ENCODE measurements at places on chromosomes 7 and 10.

- DNase-seq, result no peak
These were observed 11.7 kb downstream of the UCN3 start for GRCh38 chr10:5376450-5376849.

GRCh38 chr10:5461203-5461588 is 38.2 kb downstream of the CALML5 start:
- no peak for DNase-seq

DNA sequence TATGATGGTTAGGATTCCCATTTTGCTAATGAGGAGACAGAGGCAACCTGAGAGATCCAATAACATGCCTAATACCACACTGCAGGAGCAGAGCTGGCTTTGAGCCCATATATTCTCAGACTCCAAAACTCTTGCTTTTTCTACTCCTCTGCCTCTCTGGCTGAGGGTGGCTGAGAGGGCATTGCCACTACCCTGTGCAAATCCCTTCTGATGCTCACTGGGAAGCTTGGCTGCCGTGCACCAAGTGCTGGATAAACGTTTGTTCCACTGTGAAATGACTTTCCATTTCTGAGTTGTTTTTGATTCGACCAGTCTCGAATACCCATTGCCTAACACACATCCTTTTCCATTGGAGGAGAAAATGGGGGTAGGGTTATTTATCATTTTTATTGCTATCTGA is 123.1 kb upstream of the SORCS3 start:
- DNase-seq, result no peak

GRCh38 chr7:22695476-22696132 is 31.4 kb upstream of the IL6 start:
- no peak for DNase-seq

DNA sequence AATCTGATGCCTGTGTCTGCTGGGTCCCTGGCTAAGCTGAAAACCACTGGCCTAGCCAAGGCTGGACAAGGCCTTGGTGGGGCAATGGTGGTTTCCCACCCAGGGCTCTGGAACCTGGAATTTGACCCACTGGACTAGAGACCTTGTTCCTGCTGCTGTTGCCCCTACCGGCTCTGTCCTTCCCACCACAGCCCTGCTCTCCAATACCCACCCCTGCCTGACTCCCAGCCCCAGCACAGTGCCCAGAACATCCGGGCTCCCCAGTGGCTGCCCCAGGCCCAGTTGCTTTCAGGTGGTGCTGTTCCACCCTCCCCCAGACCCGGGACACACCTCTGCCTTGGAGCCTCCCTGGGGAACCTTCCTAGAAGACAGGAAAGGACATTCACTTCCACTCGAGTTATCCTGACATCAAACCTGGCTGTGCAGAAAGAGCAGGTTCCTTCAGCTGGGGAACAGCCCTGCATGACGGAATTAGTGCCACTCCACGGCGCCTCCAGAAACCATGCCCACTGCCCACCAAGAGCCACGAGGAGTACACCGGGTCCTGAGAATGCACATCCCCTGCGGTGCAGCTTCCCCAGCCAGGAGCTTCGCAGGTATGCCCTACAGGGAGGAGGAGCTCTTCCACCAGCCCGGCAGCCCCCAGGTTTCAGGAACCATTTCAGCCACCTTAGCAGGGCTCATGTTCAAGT is 152.8 kb downstream of the OAT start:
- no peak for DNase-seq

- DNase-seq, result no peak
These were observed 212.4 kb downstream of the ELFN1 start for GRCh38 chr7:1882451-1882850.

DNA sequence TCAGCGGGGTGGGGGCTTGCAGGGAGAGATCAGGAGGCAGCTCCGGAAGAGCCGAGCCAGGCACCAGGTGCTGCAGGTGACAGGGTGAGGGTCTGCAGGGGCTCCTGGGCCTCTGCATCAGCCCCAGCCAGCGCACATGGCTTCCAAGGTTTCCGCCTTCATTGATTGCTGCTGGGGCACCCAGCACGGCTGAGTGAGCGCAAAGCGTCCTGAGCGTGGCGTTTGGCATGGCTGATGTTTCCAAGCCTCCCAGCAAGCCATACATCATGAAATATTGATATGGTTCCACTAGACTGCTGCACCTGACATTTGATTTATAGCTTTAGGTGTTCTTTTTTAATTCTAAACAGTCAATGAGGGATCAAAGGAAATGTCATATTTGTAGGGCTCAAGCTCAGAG is 259.0 kb downstream of the WDR37 start:
- no peak for DNase-seq

DNA sequence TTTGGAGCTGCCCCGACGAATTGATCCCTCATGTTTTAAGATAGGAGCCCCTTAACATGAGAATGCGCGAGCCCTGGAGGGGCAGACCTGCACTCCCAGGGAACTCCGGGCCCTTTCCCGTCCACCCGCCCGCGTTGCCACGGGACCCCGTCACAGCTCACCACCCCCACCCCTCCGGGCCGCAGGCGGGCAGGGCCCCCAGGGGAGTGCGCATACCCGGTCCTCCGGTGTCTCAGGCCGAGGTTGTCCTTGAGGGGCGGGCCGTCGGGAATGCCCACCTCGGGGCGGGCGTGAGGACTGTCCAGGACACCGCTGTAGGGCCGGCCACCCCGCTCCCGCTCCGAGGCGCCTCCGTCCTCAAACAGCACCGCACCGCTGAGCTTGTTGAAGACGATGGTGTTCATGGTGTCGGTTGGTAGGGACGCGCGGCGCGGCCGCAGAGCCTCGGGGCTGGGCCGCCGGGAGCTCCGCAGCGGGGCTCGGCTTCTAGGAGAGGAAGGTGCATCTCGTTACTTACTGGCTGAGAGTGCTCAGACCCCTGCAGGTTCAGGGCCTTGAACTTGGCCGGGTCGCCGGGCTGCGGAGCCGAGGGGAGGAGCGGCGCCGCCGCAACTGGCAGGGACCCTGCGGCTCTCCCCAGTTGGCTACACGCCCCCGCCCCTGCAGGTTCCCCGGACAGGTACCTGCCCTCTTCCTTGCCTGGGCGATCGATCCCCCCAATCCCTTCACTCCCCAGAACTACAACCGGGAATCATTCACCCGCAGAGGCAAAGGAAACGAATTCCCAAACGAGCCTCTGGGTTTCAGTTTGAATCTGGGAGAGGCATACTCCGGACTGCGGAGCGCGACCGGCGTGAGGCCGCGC is 2.4 kb downstream of the MKX start:
- DNase-seq, result no peak

DNA sequence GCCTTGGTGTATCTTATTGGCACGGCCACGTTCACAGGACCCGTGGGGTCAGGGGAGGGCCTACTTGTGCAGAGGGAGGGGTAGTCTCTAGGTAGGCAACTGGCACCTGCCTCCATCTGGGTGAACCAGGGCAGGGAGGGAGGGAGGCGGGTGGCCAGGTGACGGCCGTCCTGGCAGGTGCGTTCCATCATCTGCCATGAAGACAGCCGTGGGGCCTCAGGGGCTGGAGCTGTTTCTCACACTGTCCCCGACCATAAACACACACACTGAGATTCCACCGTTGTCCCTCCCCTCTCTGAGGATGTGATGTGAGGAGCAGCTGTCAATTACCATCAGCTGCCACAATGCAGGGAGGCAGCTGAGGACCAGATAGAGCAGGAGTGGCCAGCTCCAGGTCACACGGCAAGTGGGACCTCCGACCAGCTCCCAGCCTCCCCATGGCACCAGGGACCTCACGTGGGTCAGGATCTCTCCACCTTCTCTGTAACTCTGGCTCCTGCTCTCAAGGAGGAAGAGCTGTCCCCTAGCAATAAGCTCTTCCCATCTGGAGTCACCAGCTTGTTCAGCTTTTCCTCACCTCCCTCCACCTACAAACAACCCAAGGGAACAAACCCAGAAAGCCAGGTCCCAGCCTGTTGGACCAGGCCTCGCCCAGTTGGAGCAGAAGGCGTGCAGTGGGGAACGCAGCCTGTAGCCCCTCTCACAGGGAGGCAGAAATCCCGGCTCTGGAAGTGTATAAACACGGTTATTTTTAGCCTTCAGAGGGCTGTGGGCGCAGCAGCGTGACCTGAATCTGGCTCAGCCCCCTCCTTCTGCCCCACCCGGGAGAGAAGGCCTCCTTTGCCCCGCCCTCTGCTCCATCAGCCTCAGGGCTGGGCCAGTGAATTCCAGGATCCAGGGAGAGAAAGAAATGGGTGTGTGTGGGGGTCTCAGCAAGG is 33.1 kb downstream of the ZMIZ1 start:
- no peak for DNase-seq

GRCh38 chr10:132459301-132460003 is 62.5 kb downstream of the PWWP2B start:
- DNase-seq, result no peak

- DNase-seq, result peak; percentile 57
These were observed 11.6 kb downstream of the HBP1 start for GRCh38 chr7:107180378-107180777.

DNA sequence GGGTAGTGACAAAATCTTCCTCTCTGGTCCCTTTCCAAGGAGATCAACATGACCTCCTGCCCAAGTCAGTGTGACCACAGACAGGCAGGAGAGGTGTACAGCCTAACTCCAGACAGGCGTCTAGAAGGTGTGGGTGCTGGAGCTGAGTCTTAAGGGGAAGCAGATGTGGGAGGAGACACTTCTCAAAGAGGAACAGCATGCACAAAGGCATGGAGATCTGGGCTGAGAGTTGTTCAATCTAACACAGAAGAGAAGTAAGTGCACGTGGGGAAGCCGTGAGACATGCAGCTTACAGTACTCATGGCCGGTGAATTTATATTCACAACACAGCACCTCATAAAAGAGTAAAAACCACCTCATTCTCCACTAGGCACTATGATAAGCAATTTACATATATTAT is 23.8 kb upstream of the GSDME start:
- no peak for DNase-seq

DNA sequence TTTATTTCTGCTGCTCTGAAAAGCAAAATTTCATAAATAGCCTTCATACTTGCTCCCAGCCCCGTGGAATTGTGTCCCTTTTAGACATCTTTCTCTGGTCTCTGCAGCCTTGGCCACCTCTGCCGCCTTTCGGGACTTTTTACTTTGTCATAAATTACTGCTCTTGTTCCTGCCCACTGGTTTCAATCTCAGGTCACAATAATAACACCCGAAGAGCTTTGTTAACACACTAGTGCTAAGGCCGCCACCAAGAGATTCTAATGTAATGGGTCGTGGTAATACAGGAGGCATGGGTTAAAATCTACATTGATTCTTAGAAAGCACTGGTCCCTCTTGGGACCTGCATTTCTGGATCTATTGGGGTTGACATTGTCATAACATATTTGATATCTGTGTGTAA is 276.0 kb upstream of the VWC2 start:
- no peak for DNase-seq

GRCh38 chr7:29454464-29454863 is 109.2 kb upstream of the PRR15 start:
- no peak for DNase-seq

DNA sequence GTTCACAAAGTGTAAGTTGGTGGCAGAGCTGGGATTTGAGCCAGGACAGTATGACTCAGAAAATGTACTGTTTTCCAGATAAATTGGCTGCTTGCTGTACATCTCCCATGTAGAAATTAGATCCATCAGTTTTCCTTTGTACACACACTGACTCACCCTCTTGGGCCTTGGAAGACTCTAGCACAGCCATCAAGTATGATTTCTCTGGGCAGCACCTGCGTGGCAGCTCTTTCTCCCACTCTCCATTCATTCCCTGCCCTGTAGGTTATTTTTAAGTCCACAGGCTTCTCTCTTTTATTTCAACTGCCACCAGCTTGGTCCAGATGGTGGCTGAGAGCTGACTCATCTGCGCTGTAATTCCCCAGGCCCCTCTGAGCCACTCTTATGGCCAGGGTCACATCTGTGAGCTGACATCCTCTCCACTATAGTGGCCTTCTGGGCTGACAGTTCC is 28.3 kb upstream of the SDK1 start:
- DNase-seq, result no peak

GRCh38 chr7:84904561-84904960 is 282.3 kb downstream of the SEMA3D start:
- no peak for DNase-seq

DNA sequence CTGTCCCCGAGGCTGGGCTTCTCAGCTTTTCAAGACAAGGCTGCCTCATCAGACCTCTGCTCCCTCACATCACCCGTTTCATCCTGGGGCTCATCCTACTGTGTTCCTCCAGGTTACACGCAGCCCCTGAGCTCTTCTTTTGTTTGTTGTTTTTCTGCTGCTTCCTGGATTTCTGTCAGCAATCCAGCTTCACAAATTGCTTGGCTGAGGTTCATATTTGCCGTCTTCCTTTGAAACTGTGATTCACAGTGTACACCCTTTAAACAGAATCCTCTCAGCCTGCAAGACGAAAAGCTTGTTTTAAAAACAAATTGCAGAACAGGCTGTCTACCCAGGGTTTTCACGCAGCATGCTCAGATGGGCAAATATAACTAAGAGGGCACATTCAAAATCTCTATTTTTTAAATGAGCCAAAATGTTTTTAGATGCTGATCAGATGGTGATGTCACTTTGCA is 39.1 kb upstream of the PARD3 start:
- no peak for DNase-seq

DNA sequence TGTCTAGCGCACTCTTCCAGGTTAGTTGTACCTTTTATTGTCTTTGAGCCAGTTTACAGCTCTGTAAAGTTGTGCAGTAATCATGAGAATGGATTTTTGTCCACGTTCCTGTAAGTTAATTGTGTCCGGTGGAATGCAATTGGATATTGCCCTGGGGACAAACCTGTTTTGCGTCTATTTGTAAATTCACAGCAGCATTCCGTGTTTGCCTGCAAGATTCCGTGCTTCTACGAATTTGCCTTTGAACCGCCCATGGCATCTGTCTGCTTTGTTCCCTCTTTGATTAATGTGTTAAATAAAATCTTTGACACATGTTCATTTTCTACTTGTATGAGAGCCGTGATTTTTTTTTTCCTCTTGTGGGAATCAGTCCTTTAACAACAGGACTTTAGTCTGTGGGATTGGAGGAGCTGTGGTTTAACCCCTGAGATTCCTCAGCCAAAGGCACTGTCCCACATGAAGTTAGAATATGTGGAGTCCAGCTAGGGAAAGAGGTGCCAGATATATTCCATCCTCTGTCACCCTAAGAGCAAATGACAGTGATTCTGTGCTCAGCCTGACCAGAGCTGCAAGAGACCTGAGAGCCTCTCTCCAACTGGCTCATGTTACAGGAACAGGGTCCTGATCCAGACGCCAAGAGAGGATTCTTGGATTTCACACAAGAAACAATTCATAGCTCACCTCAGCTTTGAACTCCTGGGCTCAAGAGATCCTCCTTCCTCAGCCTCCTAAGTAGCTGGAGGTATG is 126.3 kb downstream of the COL26A1 start:
- DNase-seq, result no peak

GRCh38 chr10:48506147-48506917 is 98.5 kb downstream of the ARHGAP22 start:
- DNase-seq, result no peak

- no peak for DNase-seq
These were observed 10.1 kb downstream of the PSTK start for GRCh38 chr10:122990278-122990677.

- no peak for DNase-seq
These were observed 36.0 kb downstream of the MAT1A start for GRCh38 chr10:80253266-80253962.

- no peak for DNase-seq
These were observed 563.6 kb upstream of the SEMA3D start for GRCh38 chr7:85750454-85750949.
